ENCODE measurements at places on chromosomes 7 and 10.

- no peak for DNase-seq
Observed at GRCh38 chr7:87471473-87471872, 4.0 kb downstream of the ABCB4 start.

DNA sequence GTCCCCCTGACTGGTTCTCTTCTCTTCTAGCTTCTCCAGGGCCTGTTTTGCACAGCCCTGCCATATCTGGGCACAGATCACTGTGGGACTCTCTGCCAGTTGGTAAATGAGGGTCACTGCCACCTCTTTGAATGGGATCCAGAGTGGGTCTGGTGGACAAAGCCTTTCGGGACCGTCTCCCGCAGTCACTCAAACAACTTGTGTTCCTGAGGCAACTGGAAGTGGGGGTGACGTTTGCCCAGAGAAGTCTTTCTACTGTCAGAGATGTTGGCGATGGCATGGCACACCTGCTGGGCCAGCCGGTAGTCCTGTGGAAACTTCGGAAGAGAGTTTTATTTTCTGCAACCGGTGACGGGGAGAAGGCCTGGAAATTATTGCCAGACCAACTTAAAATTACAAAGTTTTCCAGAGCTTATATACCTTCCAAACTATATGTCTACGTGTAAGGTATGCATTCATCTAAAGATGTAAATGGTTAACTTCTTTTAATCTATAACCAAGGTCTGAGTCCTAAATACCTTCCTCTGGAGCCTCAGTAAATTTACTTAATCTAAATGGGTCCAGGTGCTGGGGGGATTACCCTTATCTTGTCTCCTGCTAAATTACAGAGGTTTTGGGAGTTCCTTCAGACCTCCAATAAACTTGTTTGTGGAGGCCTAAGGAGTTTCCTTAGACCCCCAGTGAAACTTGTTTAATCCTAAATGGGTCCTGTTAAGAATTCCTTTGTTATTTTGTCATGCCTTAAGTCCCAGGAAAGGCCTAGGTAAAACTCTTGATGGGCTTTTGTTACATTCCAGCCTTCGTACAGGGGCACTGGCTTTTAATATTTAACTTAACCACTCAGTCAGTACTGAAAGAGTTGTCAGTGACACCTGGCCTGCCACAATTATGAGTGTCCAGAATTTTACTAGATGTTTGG is 94.0 kb downstream of the NPSR1 start:
- DNase-seq, result no peak

- DNase-seq, result no peak
Observed at GRCh38 chr7:117774943-117775342, 98.3 kb downstream of the CTTNBP2 start.

- no peak for DNase-seq
Observed at GRCh38 chr7:28581351-28581750, 169.0 kb downstream of the CREB5 start.

DNA sequence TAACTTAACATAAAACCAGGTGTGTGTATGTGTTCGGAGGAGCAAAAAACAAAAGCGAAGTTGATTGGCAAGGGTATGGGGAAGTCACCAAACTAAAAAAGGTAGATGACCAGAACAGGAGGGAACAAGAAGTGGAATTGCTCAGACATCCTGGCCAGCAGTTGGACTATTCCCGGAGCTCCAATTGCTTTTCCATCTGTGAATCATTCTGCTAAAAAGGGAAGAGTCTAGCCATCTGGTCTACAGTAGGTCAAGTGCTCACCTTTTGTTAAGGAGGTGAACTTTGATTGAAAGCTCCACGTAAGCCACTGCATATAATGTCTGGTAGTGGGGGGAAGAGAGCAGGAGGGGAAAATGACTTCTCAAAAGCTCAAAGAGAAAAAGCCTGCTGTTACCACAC is 50.0 kb upstream of the BET1 start:
- DNase-seq, result no peak

GRCh38 chr7:142703655-142704305 is 45.5 kb upstream of the PRSS1 start:
- DNase-seq, result no peak

DNA sequence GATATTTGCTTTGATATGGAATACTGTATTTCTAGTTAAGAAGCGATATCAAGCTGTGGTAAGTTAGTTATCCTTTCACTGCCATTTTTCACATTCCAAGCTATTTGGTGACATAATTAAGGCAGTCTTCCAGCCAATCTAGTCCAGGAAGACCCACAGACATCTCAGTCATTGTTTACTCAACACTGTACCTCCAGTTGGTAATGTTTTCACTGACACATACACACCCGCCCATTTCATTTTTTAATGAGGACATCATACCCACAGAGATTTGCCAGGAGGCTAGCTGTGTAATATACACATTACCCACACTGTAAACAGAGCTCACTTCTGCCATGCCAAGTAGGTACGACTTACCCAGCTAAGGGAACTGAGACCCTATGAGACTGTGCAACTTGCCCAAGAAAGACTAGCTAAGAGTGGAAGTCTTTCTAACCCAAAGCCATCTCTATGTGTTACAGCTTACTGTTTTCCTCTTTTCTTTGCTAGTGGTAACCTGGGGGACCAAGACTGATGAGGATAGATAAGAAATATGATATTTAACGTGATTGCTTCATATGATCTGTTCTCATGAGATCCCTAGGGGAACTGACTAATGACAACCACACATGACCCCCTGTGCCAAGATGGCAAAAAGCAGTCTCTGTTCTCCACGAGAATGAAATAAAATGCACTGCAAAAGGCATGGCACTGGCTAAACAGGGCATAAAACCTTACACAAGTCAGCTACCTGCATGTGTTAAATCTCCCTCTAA is 179.0 kb downstream of the DGKI start:
- peak; percentile 51 for DNase-seq

GRCh38 chr10:46542567-46543465 is 13.6 kb downstream of the GPRIN2 start:
- DNase-seq, result no peak

DNA sequence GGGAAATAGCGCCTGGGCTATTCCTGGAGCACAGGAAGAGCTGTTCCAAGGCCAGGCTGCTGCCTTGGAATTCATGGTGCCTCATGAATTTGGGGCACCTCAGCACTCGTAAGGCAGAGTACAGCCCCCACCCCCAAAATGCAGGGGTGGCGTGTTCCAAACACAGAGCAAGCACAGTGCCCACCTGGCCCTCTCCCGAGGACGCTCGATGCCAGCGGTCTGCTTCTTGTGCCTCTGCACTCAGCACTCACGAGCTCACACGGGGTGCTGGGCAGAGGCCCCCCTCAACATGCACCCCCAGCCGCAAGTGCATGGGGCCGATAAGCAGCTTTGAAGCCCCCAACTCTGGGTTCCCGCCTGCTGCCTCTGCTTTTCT is 60.1 kb downstream of the ZRANB1 start:
- no peak for DNase-seq

DNA sequence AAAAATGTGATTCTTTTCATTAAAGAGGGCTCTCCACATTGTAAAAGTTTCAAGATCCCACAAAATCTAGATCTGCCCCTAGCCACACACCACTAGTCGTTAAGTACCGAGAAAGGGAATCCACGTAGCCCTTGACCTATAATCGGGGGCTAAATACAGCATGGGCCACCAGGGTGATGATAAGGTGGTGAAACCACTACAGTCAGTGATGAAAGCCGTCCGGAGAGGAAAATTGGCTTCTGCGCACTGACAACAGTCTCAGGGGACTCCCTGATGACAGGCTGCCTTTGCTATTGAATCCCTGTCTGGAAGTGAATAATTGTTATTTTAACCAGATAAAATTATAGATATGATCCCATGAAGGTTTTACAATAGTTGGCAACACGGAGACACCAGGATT is 4.6 kb downstream of the TECTB start:
- no peak for DNase-seq

- no peak for DNase-seq
Observed at GRCh38 chr7:25059576-25059975, 65.5 kb downstream of the CYCS start.
